Pulmonary artery endothelial cell (primary cell): ENCODE measurements at places on chromosomes 2 and 18. TPM values are rescaled to one million over a fixed set of nuclear protein-coding genes. Genes with fewer than 3 reads are reported as not detected.

DNA sequence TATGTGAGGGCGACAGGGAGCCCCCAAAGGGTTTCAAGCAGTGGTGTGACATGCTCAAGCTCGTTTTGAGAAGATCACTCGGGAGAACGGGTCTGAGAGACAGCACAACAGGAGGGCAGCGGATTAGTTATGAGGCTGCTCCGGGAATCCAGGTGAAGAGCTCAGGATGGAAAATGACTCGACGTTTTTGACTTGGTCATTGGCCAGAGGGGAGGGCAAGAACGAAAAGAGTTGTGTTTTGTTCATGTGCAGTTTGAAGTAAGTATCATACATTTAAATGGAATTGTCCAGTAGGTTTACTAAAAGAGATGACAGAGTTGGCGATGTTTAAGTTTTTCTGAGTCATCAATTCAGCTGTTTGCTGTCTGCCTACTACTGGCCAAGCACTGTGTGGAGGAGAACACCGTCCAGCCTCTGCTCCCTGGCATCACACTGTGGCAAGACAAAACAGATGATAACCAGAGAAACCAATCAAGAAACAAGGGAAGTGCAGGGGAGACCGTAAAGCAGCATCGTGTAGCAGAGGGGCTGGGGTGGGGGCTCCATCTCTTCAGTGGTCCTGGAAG is 25.3 kb upstream of the ANXA4 start:
- DNase-seq, result no peak

GRCh38 chr2:29894822-29895614 is 26.4 kb downstream of the ALK start:
- DNase-seq, result no peak

DNA sequence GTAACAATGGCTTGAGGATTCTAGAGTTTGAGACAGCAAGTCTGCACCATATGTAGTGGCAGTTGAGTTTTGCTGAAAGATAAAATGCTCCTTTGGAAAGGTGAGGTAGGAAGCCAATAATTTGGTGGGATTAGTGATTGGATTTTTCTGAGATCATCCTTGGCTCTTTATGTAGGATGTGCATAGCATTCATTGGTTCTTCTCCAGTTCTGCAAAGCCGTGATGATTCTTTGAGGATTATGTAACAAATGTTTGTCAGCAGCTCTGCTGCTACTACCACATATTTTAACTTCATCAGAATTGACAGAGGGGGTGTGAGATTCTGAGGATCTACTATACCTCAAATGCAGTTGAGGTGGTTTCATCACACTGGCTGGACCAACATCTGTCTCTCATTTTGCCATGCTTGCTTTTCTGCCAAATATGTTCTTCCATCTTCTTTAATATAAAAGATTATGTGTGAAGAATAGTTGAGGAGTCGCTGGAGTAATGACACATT is 188.9 kb upstream of the RASGRP3 start:
- no peak for DNase-seq

DNA sequence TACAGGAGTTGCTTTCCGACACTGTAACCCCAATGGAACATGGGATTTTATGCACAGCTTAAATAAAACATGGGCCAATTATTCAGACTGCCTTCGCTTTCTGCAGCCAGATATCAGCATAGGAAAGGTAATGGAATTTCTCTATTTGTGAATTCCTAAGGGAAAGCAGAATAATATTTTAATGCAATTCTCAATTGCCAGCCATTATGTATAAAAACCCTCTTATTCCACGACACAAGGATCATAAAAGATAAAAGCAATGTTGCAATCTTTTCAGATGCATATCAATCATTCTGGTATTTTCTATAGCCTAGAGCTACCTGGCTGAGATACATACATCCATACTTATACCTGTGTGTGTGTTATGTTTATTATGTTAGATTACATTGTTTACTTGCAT is 31.2 kb downstream of the PTH2R start:
- DNase-seq, result no peak

DNA sequence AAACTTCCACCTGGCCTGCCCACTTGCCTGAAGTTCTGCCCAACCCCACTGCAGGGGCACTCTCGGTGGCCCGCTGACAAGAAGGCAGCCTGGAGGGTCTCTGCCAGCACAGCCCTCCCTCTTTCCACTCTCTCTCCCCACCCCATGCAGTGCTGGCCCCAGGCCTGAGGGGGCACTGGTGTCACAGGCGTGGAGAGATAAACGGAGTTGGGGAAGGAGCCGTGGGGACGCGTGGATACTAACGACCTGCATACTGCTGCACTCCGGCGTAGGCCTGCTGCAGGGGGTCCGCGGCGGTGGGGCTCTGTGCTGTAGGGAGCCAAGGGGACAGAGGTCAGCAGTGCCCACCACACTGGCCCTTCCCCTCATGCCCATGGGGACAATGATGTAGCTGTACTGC is 299.3 kb downstream of the CELF4 start:
- no peak for DNase-seq

- no peak for DNase-seq
Measured at GRCh38 chr2:127181851-127182250, 38.2 kb downstream of the CYP27C1 start.

The ACKR3 gene
- total RNA-seq, result 43.8 and 57.0 TPM in 2 replicates

The UGT1A1 gene
- not detected in 2 replicates for total RNA-seq

The FSHR gene
- total RNA-seq, result not detected in 2 replicates

The TMEM185B gene
- total RNA-seq, result 27.4 and 31.3 TPM in 2 replicates

The CFAP53 gene
- 0.13 and 0.18 TPM in 2 replicates for total RNA-seq

The MREG gene
- total RNA-seq, result 5.1 and 6.7 TPM in 2 replicates

The CDCA7 gene
- 8.8 and 16.7 TPM in 2 replicates for total RNA-seq

The RTP5 gene
- not detected in 2 replicates for total RNA-seq

The ALPP gene
- not detected in 2 replicates for total RNA-seq

The CXCR1 gene
- total RNA-seq, result not detected in 2 replicates
